T-helper 17 cell (primary cell): ENCODE measurements at places on chromosomes 3 and 15.

DNA sequence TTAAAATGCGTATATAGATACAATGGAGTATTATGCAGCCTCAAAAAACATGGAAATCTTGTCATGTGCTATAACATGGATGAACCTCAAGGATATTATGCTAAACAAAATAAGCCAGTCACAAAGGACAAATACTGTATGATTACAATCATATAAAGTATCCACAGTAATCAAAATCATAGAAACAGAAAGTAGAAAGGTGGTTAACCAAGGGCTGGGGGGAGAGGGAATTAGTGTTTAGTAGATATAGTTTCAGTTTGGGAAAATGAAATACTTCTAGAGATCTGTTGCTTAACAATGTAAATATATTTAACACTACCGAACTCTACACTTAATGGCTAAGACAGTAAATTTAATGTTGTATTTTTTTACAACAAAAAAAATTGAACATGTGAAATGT lies 9.0 kb downstream of the TOP2B start:
- no peak for DNase-seq

GRCh38 chr3:194740859-194741491 lies 55.3 kb downstream of the FAM43A start:
- no peak for DNase-seq

DNA sequence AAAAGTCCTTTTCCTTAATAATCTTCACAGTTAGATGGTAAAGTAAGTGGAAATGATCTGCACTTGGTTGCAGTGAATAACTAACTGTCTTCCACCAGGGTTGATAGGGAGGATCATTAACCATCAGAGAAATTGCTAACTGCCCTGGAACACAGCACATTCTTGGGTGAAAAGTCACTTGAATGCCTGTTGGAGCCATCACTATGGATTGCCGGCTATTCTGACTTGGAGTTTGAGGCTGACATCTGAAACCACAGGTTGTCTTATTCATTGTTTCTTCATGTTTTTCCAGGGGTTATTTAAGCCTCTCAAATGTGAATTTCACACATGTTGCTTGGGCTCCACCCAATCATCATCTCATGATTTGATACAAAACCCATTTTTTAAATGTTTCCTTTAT lies 901.4 kb downstream of the MCTP2 start:
- no peak for DNase-seq

DNA sequence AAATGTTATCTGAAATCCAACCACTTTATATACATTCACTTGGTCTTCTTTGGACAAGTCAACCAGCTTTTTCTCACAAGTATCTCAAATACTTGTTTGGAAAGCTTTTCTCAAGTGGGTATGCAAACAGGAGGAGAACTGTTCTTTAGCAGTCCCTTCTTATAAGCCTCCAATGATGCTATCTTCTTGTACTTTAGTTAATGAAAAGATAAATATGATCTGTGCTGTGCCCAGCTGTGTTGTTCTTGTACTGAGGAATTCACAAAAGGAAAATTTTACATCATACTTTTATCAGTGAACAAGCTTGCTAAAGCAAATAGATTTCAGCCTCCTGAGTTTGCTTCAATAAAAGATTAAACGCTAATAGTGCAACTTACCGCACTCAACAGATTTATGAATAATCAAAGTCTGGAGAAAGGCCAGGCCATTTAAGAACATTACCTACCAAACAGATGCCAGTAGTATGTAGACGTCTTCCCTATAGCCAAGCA lies 395.2 kb downstream of the MECOM start:
- no peak for DNase-seq

GRCh38 chr3:141811348-141811747 lies 48.1 kb downstream of the GRK7 start:
- DNase-seq: no peak

- DNase-seq: no peak
These were observed 22.9 kb upstream of the CGNL1 start for GRCh38 chr15:57353317-57353804.

- DNase-seq: no peak
These were observed 5.3 kb upstream of the RHCG start for GRCh38 chr15:89501646-89502045.

DNA sequence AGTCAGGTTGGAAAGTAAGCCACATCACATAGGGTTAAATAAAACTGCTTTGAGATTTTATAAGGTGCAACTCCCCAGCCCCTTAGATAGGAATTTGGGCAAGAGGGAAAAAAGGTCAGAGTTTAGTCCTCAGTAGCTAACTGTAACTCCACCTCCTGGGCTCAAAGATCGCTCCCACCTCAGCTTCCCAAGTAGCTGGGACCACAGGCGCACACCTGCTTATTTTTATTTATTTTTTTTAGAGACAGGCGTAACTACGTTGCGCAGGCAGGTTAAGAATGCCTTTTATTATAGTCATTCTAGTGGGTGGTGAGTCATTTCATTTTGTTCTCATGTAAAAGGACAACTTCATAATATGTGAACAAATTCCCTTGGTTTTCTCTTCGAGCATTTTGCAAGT lies 14.7 kb downstream of the TM2D3 start:
- no peak for DNase-seq

GRCh38 chr3:111617406-111617805 lies 22.3 kb upstream of the ZBED2 start:
- DNase-seq: no peak

- DNase-seq: no peak
These were observed 14.1 kb upstream of the GADL1 start for GRCh38 chr3:30908456-30909037.

GRCh38 chr3:9392041-9392440 lies 5.4 kb upstream of the SETD5 start:
- DNase-seq: no peak

- no peak for DNase-seq
These were observed 4.1 kb downstream of the DET1 start for GRCh38 chr15:88542342-88542733.

GRCh38 chr3:62870321-62870720 lies 4.9 kb downstream of the CADPS start:
- DNase-seq: no peak

DNA sequence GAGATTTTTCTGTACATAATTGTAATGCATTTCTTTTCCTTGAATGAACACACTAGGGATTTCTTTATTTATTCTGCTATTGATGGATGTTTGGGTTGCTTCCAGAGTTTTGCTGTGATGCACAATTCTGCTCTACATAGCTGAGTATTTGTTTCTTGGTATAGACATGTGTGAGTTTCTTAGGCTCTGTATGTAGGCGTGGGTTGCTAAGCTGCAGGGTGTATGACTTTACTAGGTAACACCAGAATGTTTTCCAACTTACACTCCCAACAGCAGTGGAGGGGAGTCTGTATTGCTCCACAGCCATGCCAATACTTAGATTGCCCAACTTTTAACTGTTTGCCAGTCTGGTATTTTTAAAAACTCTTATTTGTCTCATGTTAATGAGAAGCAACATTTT lies 155.5 kb upstream of the TNIK start:
- DNase-seq: no peak

GRCh38 chr3:186467969-186468368 lies 76.2 kb downstream of the CRYGS start:
- no peak for DNase-seq

GRCh38 chr15:94293411-94294402 lies 62.3 kb downstream of the MCTP2 start:
- no peak for DNase-seq

GRCh38 chr15:65981837-65982626 lies 112.7 kb downstream of the RAB11A start:
- peak; percentile 18 for DNase-seq

DNA sequence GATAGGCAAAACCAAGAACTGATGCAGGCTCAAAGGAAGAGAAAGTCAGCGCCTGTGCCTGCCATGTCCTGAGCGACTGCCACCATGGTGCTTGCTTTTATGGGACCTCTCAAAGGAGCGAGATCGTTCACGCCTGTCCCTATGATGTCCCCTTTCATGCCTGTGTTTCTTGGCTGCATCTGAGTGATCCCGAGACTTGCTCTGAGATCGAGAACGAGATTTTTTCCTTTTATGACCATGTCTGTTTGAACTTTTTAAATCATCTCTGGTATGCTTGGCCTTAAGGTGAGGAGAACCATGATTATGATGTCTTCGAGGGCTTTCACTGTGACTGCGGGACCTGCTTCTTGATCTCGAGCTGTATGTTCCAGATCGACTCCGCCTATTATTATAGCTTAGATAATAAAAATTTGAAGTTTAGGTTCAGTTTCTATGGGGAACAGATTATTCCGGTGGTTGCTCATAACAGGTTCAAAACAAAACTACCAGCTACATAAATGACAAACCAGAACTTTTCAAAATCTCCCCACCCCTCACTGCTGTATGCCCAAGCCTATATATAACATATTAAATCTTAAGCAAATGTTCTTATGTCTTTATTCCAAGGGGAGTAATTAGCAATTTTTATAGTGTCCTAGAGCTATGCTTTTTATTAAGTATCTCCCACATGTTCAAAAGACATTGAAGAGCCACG lies 11.6 kb downstream of the CCNL1 start:
- no peak for DNase-seq

GRCh38 chr3:50687127-50687751 lies 12.5 kb downstream of the DOCK3 start:
- DNase-seq: no peak

GRCh38 chr3:25513642-25514266 lies 85.7 kb downstream of the RARB start:
- no peak for DNase-seq

DNA sequence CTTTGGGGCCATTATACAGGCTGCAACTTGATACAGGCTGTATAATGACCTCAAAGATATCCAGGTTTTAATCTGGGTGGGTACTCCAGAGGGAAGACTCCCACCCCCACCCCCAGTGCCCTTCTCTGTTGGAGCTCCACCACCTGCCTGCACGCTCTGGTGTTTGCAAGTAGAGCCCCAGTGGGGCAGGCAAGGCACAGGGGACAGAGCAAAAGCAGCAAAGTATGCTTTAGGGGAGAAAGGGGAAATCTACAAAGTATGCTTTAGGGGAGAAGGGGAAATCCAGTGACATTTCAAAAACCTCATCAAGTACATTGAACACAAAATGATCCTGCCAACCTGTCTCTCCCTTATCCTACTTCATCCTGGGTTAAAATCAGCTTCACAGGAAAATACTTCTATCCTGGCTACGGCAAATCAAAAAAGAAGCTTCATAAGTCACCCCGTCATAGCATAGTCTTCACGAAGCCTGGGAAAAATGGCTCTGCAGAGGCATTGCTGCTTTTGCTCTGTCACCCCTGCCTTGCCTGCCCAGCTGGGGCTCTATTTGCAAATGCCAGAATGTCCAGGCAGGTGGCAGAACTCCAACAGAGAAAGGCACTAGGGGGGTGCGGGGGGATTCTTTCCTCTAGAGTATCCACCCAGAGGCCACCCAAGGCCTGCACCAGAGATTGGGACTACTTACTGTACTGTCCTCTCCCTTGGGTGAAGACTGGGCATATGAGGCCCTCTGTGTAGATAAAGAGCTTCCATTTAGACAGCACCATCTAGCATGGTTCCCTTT lies 60.9 kb upstream of the ATP11B start:
- no peak for DNase-seq

- no peak for DNase-seq
These were observed 4.8 kb downstream of the CHSY1 start for GRCh38 chr15:101246824-101247745.

GRCh38 chr3:15660055-15660935 lies 58.8 kb downstream of the BTD start:
- DNase-seq: no peak

DNA sequence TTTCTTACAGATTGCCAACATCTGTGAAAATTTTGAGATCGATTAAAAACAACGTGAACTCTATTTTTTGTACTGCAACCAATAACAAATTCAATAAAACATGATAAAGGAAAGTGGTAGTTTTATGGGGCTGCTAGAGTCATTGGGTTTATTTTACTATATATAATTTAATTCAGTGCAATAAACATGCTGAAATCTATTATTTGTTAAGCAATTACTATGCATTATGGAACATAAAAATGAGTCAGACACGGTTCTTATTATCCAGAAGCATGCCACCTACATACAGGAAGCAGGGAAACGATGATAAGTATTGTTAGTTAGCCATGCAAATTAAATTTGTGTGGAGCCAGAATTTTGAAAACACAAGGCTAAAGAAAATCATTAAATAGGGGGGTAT lies 27.2 kb downstream of the NPHP3 start:
- no peak for DNase-seq
